ENCODE measurements at places on chromosomes 3 and 15.
A peak's percentile ranks its signal among the peaks of the same experiment; 100 is the strongest.

- DNase-seq = no peak
Measured at GRCh38 chr15:43517354-43518196, at the start of gene MAP1A. TSS of gene MAP1A (plus strand) at chr15:43517608. CDS start at chr15:43521474, 3,866 bp downstream.

GRCh38 chr3:43695863-43696262 is 5.1 kb downstream of the ABHD5 start:
- DNase-seq = no peak

- DNase-seq = no peak
Measured at GRCh38 chr15:59553879-59554735, 57.5 kb upstream of the GCNT3 start.

DNA sequence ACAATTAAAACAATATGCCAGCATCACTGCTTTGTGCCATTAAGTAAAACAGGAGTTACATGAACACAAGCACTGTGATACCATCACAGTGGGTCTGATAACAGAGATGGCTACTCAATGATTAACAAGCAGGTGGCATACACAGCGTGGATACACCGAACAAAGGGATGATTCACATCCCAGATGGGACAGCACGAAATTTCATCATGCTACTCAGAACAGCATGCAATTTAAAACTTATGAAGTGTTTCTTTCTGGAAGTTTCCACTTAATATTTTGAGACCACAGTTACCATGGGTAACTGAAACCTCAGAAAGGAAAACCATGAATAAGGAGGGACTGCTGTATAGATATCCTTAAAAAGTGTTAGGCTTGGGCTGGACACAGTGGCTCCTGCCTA is 44.5 kb downstream of the SLC24A1 start:
- DNase-seq = no peak

- no peak for DNase-seq
Measured at GRCh38 chr3:53082736-53083135, 36.9 kb upstream of the SFMBT1 start.

GRCh38 chr3:112042842-112043280 is 8.3 kb downstream of the TMPRSS7 start:
- DNase-seq = no peak

DNA sequence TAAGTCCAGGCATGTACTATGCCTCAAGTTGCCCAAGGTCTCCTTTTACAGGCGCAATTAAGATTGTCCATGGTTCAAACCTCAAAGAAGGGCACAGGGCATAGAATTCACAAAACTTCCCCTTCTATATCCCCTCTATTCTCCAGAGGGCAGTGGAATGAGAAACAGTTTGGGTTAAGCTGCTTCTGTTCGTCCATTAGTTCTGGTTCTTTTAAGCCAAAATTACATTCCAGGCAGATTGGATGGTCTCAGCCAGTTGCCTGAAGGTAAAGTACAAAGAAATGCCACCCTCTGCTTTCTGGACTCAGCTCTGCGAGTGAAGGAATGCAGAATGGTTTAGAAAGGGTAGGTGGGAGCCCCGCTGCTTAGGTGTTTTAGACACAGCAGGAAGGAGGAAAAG is 200.7 kb downstream of the GREM1 start:
- no peak for DNase-seq

DNA sequence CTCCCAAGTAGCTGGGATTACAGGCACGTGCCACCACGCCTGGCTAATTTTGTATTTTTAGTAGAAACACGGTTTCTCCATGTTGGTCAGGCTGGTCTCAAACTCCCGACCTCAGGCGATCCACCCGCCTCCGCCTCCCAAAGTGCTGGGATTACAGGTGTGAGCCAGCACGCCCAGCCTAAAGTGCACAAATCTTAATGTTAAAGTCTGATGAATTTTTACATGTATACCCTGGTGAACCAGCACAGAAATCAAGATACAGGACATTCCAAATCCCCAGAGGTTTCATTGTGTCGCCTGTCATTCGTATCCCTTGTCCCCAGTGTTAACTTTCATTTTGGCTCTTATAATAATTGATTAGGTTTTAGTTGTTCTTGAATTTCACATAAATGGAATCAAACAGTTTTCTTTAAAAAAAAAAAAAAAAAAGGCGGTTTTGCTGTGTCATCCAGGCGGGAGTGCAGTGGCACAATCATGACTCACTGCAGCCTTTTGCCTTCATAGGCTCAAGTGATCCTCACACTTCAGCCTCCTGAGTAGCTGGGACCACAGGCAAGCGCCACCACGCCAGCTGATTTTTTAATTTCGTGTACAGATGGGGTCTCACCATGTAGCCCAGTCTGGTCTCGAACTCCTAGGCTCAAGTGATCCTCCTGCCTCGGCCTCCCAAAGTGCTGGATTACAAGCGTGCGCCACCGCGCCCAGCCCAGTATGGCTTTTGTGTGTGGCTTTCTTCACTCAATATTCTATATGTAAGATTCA is 1.5 kb upstream of the TM4SF19 start:
- DNase-seq = no peak

DNA sequence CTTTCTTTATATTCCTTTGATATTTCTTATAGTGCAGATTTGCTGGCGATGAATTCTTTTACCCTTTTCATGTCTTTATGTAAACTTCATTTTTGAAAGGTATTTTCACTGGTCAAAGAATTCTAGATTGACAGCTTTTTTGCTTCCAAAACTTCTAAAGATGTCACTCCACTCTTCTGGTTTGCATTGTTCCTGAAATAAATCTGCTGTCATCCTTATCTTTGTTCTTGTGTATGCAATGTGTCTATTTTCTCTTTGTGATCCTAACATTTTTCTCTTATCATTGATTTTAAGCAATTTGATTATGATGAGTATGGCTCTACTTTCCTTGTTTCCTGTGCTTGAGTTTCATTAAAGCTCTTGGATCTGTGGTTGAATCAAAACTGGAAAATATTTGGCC is 103.4 kb downstream of the GLDN start:
- no peak for DNase-seq

DNA sequence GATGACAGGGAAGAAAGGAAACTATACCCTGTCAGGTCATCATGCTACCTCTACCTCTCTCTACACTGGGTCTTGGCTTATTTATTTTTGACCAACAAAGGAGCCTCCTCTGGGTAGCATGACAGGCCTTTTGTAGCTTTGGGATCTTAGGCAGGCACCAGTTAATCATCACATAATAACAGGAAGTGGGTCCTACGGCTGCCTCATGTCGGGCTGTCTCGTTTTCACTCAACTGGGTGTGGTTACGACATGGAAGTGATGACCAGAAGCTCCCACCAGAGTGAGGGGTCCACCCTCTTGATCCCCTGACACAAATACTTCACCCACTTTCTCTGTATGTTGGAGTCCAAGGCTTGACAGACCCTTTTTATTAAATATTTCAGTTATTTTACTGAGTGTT is 105.3 kb downstream of the CD47 start:
- no peak for DNase-seq

- no peak for DNase-seq
Measured at GRCh38 chr15:74782259-74783071, 585 bp downstream of the CSK start.

GRCh38 chr15:40047415-40048210 is 8.6 kb upstream of the SRP14 start:
- DNase-seq = no peak

DNA sequence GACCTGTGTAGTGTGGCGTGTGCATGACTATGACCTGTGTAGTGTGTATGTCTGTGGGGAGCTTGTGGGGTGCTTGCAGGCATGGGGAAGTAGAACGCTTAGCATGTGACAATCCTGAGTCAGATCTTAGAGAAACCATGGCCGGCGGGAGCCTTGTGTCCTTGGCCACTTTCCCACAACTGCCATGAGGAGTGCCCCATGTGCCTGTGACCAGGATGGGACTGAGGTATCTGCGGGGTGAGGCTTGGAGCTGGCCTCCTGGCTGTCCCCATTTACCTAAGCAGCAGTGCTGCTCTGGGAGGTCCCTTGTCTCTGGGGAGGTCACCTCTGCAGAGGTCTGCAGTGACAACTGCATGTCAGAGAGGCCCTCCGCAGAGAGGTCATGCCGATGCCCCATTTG is 23.6 kb downstream of the TRPM1 start:
- DNase-seq = no peak

DNA sequence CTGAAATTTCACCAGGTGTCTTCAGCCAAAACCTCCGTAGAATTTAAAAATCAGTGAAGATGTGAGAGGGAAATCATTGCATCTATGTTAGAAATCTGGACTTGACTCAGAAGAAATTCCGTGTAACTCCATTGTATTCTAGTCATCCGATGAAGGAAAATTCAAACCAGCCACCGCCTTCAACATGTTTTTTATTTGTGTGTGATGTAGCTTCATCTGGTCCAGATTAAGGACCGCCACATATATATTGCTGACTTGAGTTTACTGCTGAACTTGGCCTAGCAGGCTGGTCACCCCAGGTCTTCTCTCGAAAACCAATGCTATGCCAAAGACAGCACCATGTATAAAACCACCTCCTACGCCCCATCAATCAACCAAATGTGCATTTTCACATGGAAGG is 120.9 kb downstream of the FOXP1 start:
- DNase-seq = no peak

DNA sequence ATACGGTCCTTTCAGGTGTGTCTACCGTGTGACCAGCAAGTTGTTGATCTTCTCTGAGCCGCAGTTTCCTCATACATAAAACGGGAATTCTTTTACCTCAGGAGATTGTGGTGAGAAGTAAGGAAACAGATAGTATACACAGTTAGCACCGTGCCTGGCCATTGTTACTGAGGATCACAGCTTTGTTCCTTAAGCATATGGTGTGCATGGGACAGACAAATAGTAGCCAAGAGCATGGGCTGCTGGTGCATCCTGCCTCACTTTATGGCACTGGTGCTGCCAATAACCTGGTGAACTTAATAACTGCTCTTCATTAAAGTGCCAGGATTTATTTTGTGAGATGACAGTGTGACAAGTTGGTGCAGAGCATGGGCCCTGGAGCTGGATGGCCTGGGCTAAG is 86.3 kb downstream of the PDCD6IP start:
- no peak for DNase-seq

DNA sequence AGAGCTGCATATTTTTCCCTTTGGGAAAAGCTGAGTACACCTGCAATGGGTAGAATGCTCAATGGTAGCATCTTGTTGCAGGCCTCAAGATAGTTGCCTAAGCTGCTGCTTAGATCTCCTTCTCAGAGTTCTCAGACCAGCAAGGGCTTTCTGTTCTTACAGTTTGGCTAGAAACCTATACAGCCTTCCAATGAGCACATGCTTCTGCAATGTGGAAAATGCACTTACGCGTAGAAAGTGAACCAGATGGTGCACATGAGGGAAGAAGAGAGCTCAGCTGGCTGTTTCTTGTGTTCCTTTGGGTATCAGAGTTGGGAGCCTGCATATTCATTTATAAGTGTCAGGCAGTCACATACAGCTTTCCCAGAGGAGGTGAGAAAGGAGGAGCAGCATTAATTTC is 136.4 kb downstream of the B3GALNT1 start:
- no peak for DNase-seq

- no peak for DNase-seq
Measured at GRCh38 chr3:136835813-136836510, 17.0 kb downstream of the SLC35G2 start.

DNA sequence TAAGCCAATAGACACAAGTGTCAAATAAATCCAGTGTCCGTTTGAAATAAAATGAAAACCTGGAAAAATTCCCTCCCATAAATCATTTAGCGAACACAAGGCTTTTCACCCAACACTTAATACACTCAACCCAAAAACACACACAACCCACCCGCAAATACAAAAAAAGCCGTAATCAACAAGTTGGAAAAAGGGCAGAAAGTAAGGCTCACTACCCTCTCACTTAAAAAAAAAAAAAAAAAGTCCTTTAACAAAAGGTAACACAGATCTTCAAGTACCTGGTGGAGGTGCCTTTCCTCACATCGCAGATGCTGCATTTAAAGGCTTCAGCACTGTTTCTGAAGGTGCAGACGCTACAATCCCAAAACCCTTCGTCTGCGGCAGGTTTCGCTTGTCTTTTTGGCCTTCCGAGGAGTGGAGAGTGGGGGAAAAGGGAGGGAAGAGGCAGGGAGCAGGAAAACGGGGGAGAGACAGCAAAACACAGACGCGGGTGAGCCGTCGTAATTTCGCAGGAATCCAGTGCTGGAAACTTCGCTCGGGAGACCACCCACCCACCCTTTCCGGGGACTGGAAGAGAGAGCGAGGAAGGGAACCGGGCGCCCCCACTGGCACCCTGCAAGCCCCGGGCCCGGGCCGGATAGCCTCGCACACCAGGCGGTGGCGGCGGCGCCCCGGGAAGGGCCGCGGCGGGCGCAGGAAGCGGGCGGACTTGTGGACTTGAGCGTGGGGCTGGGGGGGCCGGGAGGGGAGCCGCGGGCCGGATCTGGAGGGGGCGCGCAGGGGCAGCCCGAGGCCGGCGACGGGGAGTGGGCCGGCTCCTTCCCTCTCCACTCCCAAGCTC is 401.8 kb downstream of the SHQ1 start:
- DNase-seq = peak; percentile 10

GRCh38 chr3:37694284-37694675 is 167.4 kb upstream of the CTDSPL start:
- no peak for DNase-seq

DNA sequence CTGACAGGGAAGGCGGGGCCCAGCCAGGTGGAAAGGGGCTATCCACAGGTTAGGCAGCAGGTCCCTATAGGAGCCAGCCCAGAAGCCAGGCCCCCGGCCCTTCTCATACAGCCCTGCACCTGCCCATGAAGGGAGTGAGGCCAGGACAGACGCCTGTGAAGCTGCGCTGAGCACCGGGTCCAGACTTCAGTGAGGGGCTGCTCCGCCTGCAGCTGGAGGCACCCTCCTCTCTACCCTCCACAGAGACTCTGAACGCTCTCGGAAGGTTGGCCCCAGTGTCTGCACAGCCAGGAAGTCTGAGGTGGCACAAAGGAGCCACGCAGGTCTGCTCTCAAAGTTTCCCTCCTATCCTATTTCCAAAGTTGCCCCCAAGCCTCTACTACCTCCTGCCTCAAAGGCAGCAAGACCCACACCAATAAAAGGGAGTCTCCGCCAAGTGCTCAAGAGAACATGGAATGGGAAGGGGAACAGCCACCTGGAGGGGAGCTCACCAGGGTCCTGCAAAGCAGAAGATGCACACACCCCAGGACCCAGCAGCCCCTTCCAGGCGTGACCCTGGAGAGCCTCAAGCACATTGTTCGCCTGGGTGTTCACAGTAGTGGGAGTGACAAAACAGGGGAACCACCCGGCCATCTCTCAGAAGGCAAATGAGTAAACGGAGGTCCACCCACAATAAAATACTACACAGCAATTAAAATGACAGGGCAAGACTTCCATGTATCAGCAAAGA is 19.5 kb downstream of the XXYLT1 start:
- no peak for DNase-seq

- no peak for DNase-seq
Measured at GRCh38 chr15:25864966-25865365, 1.8 kb upstream of the ATP10A start.

GRCh38 chr3:34305266-34305665 is 506.8 kb downstream of the PDCD6IP start:
- no peak for DNase-seq

- no peak for DNase-seq
Measured at GRCh38 chr3:113966172-113966571, 18.4 kb downstream of the ZDHHC23 start.
